ENCODE measurements at places on chromosomes 1 and 21.
A peak's percentile ranks its signal among the peaks of the same experiment; 100 is the strongest.

DNA sequence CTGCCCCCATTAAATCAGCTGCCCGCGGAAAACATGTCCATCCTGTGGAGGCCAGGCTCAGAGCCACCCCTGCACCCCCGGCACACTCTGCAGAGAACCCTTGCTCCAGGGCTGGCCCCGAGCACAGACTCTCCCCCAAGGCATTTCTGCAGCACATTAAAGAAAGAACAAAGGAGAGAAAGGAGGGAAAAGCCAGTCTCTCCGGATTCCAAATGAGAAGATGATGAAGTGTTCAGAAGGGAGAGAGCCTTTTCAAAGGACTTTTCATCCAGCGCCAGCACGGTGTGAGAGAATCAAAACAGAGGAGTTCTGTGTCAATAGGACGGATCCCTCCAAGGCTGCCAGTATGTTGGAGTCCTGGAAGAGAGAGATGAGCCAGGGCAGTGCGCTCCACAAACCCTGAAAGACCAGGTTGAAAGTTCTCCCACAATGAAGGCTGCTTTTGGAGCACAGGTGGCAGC is 498.3 kb downstream of the NPHP4 start:
- DNase-seq: no peak

GRCh38 chr1:93672069-93672468 is 9.6 kb downstream of the BCAR3 start:
- DNase-seq: no peak

GRCh38 chr1:231666220-231666936 is 39.8 kb downstream of the DISC1 start:
- no peak for DNase-seq

DNA sequence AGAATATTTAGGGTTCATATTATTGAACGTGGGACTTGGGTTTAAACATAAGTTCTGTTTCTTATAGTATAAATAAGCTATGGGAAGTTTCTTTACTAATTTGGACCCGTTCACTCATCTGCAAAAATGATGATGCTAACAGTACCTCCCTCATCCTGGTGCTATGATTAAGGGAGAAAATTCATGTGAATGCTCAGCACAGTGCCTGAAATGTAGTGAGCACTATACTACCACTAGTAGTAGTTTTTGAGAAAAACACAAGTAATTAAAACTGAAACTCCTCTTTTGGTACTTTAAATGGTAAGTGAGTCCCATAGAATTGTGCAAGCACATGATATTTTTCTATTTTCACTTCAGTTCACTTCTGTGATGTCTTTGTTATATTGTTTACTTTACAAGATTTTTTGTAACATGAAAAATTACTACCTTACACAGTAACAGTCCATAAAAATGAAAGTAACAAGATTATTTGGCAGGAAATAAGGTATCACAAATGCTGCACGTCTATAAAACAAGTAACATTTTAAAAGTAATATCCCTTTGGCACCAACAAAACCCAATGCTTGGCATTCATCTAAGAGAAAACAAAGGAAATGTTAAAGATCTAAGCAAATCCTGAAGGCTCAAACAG is 11.3 kb upstream of the PTPRC start:
- DNase-seq: no peak

DNA sequence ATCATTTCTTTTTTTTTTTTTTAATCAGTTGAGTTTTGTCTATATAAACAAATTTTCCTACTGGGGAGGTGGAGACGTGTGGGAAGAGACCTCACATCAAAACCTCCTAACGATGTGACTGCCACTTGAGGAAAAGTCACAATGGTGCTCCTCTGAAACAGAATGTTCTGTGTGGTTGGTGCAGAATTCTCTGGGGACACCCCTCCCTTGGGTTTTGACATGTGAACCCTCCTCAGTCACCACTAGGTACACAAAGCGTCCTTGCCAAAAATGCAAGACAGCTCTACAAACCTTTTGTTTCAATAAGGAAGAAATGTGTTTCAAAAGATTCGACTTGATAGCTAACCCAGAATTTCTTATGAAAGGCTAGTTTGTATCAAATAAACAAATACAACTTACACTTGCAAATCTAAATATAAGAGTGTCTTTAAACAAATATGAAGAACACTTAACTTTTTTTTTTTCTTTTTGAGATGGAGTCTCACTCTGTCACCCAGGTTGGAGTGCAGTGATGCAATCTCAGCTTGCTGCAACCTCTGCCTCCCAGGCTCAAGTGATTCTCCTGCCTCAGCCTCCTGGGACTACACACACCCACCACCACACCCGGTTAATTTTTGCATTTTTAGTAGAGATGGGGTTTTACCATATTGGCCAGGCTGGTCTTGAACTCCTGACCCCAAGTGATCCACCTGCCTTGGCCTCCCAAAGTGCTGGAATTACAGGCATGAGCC is 9.3 kb downstream of the SLC25A24 start:
- DNase-seq: no peak

DNA sequence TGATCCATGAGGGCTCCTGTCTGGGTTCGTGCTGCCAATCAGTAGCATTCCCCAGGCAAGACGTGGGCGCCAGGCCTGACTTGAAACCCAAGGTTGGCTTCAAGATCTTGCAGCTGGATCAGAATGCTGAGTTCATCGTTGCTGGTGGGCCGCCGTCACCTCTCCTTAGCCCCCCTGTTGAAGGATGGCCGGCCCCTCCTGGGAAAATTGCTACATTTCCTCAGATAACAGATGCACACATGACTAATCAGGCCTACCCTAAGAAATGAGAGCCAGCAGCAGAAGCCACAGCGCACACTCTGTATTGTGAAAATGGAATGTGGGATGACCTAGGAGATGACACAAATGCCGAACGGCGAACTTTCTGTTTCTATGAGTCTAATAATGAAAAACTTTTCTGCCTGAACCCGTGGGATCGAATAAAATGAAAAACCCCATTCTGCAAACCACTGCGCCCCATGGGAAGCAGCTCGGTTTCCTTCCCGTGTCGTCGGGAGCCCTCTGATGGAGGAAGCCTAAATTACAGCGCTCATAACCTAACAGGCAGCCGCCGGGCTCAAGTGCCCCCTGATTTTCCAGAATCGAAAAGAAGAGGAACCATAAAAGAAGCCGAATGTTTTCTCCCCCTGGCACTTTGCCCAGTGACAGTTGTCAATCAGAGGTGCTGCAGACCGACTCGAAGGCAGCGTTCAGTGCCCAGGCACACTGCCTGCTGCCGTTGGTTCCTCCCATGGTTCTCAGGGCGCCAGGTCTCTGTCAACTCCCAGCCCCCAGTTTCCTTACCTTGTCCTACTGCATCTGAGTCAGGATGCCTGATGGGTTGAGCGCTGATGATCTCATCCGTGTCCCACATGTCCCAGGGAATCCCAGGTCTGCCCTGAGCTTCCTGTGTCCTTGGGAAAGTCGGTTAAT is 38.2 kb upstream of the H6PD start:
- peak; percentile 42 for DNase-seq

DNA sequence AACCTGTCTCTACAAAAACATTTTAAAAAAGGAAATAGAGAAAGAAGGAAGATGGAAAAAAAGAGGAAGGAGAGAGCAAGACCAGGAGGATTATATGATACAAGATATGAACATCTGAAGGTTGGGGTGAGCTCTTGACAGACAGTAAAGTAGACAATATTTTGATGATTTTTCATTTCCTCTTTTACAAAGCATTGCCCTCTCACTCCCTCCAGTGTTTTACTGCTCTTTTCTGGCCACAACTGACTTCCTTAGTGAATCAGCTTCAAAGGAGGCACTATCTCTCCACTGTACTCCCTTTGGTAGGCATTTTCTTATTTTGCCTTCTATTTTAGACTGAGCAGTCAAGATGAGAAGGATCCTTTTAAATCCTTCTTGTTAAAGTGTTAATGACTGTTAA is 296.7 kb downstream of the KCTD3 start:
- no peak for DNase-seq
